Stimulated activated CD4-positive, alpha-beta T cell treated with anti-CD3 and anti-CD28 coated beads, Interleukin-15, amount 100 ng/mL, for 1 hour (primary cell): ENCODE measurements at places on chromosomes 3 and 15.

- DNase-seq: no peak
Observed at GRCh38 chr3:170027233-170028102, 10.3 kb upstream of the GPR160 start.

DNA sequence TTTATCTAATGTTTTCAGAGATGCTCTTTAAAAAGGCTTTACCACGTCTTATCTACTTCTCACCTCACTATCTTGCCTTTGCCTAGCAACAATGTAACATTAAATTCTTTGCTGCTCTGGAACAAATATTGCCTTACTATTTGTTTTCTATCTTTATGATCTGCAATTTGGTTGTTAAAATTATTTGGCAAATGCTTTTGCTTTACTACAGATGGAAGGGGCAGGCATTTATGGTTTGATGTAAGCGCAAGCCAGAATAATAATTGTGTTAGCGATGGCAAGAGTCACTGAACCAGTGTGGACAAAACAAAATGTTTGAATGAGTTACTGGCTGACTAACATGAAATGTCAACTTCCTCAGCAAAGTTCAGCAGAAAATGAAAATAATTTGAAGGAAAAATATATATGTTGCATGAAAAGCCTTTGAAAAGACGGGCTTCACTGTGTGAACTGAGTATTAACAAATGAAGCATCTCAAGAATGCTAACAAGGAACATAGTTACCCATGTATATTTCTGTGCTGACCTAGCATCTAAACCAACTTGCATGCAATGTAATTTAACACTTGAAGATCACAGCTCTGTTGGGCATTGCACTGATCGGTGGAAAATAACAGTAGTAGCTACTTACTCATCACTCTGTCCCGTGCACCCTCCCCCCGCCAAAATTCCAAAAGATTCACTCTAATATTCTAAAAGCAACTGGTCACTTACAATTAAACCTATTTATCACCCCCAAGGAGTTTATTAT lies 454.0 kb upstream of the ARHGEF26 start:
- DNase-seq: no peak

DNA sequence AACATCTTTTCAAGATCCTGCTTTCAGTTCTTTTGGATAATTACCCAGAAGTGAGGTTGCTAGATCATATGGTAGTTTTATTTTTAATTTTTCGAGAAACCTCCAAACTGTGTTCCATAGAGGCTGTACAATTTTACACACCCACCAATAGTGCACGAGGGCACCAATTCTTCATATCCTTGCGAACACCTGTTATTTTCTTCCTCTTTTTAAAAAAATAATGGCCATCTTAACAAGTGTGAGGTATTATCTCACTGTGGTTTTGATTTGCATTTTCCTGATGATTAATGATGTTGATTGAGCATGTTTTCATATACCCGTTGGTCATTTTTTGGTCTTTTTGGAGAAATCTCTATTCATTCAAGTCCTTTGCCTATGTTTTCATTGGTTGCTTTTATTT lies 17.6 kb upstream of the CEP152 start:
- no peak for DNase-seq

DNA sequence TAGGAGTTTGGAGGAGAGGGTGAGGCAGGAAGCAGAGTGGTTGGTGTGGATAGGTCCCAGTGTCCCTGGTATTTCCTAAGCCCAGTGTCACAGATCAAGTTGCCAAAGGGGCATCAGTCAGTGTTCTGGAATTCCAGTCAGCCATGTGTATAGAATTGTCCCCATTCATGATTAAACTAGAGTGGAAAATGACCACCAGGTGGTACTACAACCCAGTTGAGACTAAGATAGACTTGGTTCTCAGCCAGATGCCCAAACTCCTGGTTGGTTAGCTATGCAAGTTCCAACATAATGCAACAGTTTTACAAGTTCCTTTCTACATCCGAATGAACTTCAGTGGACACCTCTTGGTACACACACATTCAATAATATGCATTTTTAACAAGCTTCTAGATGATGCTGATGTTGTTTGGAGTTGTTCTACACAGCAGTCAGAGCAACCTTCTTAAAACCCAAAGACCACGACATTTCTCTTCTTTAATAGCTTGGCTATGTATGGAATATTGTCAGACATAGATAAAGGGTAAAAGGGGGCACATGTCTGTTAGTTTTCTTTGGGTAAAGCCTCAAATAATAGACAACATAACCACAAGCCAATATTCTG lies 8.4 kb upstream of the ATR start:
- DNase-seq: no peak

- no peak for DNase-seq
Observed at GRCh38 chr15:71433402-71433801, 318.1 kb downstream of the THSD4 start.

- DNase-seq: no peak
Observed at GRCh38 chr3:157405457-157405856, 31.2 kb upstream of the PTX3 start.

DNA sequence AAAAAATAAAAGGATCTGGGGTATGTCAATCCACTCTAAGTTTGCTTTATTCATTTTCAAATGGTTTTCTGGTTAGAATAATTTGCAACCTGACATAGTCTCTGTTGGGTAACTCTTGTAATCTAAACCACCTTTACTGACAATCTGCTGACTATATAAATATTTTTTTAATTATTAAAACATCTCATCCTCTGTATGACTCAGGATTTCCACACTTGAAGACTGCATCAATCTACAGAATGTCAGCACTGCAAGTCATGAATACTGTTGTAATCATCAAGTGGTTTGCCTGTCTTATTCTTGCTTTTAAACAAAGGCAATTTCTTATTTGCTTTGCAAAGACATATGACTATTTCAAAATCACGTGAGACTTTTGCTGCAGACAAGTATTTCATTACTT lies 42.1 kb downstream of the VGLL3 start:
- DNase-seq: no peak

DNA sequence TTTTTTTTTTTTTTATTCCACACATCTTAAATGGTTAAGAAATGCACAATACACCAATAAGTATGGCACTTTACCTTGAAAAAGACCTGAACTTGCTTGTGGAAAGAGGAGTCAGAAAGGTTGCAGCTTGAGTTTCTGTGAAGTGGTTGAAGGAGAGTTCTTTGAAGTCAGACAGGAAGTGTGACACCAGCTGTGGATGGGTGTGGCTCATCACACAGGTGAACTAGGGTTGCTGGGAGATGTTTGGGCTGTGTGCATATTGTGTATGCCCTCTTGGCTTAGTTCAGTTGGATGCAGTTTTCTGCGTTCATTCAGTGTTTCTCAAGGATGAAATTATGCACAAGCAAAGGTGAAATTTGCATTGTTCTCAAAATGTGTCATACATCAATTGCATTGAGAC lies 6.3 kb downstream of the AEN start:
- DNase-seq: no peak

GRCh38 chr3:195823280-195823679 lies 11.6 kb upstream of the MUC4 start:
- DNase-seq: no peak

- DNase-seq: no peak
Observed at GRCh38 chr3:16178628-16178988, 4.1 kb downstream of the GALNT15 start.

- DNase-seq: no peak
Observed at GRCh38 chr3:66037986-66038369, 740 bp downstream of the MAGI1 start.

GRCh38 chr3:178201714-178202113 lies 334.5 kb upstream of the KCNMB2 start:
- no peak for DNase-seq

DNA sequence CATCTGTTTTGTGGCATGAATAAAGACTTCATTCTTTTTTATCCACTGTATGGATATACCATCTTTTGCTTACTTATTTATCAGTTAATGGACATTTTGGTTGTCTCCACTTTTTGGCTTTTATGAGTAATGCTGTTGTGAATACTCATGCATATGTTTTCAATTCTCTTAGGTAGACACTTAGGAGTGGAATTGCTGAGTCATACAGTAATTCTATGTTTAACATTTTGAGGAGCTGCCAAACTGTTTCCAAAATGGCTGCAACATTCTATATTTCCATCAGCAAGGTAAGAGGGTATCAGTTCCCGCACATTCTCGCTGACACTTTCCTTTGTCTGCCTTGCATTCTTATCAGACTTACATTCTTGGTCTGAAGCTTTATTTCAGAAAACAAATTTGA lies 191.1 kb downstream of the WNT5A start:
- DNase-seq: no peak

DNA sequence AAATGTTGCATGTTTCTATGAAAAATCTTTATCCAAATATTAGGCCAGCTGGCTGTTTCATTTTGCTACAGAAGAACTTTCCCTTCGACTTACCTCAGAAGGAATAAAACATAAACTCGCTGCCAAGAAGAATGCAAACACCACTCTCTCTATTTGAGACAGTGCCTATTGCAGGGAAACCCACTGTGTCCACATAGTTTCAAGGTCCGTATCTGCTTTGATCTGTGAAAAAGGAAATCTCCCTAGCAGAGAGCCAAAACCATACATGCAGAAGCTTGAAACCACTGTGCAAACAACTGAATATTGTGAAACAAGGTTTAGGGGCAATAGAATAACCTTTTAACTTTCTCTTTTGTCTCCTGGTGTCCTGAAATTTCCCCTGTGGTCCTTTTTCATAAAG lies 35.0 kb upstream of the CAPN7 start:
- no peak for DNase-seq

DNA sequence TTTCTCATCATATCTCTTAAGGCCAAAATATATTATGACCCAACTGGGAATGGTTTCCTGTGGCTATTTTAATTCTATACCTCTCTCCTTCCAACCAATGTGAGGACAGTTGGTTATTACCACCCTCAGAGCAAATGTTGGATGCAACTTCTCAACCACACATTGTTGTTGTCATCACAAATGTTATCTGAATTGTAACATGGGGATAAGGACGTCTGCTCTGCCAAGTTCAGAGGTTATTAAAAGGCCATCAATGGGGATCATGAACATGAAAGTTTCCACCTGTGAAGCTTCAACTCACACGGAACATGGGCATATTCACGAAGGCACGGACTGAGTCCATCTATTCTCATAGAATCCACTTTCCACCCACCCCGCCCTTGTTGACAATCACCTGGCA lies 46.8 kb downstream of the MB21D2 start:
- no peak for DNase-seq

- no peak for DNase-seq
Observed at GRCh38 chr3:23952646-23953045, 7.6 kb downstream of the NR1D2 start.

DNA sequence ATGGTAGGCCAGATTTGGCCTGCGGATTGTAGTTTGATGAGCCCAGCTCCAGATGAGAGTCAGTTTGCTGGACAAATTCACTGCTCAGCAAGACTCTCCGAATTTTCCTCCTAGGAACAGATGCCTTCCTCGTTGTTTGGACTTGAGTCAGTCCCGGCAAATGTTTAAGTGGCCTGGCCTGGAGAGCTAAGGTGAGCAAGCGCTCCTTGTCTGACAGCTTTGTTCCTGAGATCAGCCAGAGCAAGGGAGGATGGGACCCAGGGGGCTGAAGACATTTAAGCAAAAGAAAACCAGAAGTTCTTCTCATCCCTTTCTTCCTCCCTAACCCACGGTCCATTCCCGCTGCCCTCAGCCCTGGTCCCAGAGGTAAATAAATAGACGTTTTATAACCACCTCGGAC lies 40.3 kb downstream of the POLR2M start:
- DNase-seq: no peak

GRCh38 chr3:175007306-175007705 lies 148.2 kb downstream of the NAALADL2 start:
- no peak for DNase-seq

GRCh38 chr3:172470588-172470987 lies 22.3 kb upstream of the GHSR start:
- DNase-seq: no peak

DNA sequence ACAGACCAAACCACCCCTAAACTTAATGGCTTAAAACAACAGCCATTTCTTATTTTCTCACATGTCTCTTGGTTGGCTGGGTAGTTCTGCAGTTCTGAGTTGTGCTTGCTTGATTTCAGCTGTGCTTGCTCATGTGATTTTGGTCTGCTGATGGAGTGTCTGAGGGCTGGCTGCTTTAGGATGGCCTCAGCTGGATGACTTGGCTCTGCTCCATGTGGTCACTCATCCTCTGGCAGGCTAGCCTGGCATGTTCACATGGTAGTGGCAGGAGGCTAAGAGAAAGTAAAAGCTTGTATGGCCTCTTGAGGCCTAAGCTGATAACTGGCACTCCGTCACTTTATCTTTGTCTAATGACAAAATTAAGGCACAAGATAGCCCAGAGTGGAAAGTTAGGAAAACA lies 4.1 kb downstream of the SV2B start:
- no peak for DNase-seq

DNA sequence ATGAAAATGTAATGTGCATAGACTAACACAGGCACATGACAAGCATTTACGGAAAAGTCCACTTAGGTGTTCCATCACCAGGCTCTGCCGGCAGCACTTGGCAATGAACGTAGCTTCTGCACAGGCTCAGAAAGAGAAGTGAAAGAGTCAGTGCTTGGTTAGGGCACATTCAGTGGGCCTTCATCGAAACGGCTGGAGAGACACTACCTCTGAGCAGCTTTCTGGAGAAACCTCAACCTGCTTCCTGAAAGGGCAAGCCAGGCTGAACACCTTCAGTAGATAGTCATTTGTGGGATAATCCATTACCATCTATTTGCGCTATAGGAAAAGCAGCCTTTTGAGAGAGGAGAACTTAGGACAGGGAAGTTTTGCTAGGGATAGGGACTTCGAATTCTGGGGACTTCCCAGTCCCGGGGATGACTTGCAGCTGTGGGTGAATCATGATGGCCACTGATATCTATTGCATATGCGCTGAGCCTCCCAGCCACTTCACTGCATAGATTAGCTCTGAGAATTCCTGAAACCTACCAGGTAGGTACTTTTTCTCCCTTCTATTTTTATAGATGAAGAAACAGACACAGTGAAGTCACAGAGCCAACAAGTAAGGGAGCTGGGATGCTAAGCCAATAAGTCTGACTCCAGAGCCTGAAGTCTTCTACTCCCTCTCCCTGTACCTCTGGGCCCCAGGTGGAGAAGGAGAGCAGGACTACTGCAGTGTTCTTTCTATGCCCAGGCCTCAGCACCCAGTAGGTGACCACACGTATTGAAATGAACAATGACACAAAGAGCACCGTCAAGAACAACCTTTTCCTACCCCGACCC lies 4.2 kb upstream of the SH2D7 start:
- no peak for DNase-seq

- no peak for DNase-seq
Observed at GRCh38 chr3:155078711-155079467, 1.2 kb upstream of the MME start.

DNA sequence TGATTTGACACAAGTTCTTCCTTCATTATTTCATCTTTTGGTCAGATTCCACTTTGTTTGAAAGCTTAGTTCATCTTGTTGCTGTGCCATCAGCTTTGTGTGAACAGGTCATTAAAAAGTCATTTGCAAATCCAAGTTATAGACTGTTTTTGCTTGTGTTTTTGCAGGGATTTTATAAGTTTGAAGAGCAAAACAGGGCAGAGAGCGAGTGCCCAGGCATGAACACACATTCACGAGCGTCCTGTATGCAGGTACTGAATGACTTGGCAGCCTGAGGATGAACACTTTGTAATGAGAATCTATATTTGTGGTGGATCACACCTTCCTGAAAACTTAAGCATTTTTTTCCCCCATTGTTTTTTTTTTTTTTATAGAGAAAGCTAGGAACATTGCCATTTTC lies 60.6 kb upstream of the SAMMSON start:
- DNase-seq: no peak

- DNase-seq: no peak
Observed at GRCh38 chr15:41930221-41930866, 36.5 kb upstream of the SPTBN5 start.
